ENCODE measurements at places on chromosomes 2 and 18.
A peak's percentile ranks its signal among the peaks of the same experiment; 100 is the strongest.

DNA sequence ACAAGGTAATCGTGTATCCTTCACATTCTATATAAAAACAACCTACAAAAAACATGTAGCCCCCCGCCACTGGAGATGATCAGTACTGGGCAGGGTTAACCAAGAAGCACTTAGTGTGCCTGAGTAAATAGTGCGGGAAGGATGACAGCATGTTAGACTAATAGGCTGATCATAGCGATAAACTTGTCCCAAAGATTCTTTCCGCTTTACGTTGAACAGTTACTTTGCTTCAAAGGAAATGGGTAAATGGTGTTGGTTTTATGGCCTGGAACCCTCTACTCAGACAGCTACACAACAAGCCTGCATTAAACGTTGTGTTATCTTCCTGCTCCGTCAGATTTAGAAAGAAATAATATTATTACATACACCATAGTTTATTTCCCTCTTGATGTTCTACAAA, 67.7 kb downstream of the CTAGE1 start:
- no peak for DNase-seq

DNA sequence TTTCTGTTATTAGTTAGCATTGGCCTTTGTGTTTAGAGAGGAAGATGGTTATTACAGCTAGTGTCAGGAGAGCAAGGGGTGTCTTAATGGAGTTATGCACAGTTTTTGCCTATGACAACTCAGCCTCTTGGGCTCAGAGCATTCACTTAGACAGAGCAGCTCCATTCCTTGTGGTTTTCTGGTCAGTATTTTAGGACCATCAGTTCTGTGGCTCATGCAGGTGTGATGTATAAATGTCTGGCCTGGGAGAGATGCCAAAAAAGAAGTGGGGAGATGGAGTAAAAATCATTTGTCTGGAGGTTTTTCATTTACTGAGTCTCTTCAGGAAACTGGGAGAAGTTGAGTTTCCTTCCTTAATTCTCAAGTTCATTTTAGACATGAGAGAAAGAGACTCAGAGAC, 79.7 kb downstream of the PRKCE start:
- no peak for DNase-seq

GRCh38 chr2:50808694-50809093, 223.2 kb downstream of the NRXN1 start:
- no peak for DNase-seq

DNA sequence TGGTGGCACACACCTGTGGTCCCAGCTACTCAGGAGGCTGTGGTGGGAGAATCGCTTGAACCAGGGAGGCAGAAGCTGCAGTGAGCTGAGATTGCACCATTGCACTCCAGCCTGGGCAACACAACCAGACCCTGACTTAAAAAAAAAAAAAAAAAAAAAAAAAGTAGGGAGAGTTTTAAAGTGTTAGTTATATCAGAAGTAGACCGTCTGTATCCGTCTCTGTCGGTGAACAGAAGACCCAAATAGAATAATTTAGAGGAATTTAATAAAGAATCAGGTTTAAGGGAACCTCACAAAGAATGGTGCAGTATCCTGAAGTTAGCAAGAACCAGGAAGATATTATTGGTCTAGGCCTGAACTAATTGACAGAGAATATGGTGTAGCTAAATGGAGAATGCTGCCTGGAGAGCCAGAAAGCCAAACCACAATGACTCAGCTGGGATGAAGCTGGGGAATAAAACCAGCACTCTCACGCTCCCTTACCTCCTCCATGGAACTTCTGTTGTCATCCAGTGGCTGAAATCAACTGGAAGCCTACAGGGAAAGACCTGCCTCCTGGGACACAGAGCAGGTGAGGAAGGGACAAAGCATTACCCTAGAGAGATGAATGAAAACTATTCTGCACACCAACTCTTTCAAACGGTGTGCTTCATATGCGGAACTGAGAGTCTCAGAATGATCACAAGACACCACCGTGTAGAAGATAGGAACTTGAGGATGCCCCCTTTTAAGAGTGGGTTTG, 39.1 kb upstream of the PLEKHM3 start:
- peak; percentile 92 for DNase-seq

DNA sequence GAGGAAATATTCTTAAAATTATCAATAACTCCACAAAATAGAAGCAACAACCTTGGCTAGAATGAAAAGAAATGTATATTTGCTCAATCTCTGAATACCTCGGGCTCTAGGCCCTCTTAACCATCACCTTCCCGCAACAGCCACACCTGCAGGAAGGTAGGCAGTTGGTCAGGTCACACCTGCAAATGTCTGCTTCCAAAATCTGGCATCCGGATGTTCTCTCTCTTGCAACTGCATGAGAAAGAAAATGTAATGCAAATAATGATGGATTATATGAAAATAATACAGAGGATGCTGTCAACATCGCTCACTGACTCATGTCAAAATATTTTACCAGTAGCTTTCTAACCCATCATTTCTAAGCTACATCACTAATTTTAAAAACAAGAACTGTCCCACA, 148.3 kb downstream of the SATB2 start:
- no peak for DNase-seq

- DNase-seq, result no peak
These were observed 122.5 kb downstream of the SLC39A10 start for GRCh38 chr2:195779491-195779890.

GRCh38 chr2:62545261-62545660, 39.3 kb upstream of the TMEM17 start:
- no peak for DNase-seq

DNA sequence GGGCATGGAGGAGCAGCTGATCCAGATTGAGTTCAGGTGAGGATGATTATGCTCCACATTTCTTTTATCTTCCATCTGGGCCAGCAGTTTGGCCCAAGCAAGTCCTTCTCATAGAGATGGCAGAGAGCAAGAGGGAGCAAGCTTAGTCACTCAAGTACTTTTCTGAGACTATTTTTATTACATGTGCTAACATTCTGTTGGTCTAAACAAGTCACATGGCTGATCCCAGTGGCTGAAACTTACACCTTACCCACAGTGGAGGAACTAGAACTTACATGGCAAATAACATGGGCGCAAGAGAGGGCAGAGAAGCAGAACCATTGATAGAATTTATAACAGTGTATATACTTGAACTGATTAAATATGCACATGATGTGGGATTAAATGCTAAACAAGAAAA, 105.7 kb downstream of the KYNU start:
- DNase-seq, result no peak

DNA sequence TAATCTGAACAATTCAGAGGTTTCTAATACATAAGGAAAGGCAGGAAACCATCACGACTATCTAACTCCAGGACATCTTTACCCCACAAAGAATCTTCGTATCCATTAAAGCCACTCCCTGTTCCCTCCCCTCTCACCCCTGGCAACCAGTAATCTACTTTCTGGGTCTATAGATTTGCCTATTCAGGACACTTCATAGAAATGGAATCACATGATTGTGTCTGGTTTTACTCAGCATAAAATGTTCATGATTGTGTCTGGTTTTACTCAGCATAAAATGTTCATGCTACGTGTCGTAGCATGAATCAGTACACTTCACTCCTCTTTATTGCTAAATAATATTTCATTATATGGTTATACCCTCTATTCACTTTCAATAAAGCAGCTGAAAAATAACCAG, 11.6 kb downstream of the FECH start:
- no peak for DNase-seq

GRCh38 chr2:238947920-238948710, 100.2 kb downstream of the TWIST2 start:
- DNase-seq, result peak; percentile 79

GRCh38 chr2:43084699-43085091, 141.7 kb downstream of the ZFP36L2 start:
- peak; percentile 73 for DNase-seq

DNA sequence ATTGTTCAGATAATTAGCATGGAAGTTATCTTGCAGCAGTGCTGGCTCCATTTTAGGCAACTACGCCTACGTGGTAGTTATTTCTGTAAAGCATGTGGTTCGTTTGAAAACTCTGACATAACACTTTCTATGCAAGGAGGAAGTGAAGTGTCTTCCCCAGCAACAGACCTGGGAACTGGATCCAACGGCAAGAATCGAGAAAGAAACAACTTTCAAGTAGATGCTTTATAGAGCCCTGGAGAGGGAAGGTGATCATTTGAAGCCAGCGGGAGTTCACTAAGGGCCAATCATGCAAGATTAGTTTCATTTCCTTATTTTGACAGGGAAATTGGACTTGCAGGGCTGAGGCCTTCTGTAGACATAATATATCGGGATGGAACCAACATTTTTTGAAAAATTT, 218.3 kb downstream of the ACKR3 start:
- no peak for DNase-seq

All from fibroblast of skin of scalp (primary cell).